Suprapubic skin (tissue), 4 donors: ENCODE measurements at places on chromosomes 5 and 9. TPM values are rescaled to one million over a fixed set of nuclear protein-coding genes. Genes with fewer than 3 reads are reported as not detected.

The FAM78A gene
- total RNA-seq = 1.4 TPM

DNA sequence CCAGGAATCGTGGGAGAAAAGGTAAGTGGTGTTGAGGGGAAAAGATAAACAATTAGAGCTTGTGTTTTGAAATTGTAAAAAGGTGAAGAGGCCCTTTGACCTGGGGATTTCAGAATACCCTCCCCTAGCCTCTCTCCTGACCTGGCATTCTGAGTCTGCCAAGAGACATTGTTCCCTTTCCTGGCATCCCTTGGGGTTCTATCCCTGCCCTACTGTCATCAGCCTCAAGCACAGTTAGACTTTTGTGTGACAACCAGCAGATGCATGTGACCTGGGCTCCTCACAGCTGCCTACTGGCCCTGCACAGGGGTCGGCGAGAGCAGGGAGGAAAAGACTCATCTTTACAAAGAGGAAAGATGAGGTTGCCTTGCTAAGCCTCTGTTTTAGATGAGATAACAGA is 72.2 kb upstream of the ORM1 start:
- H3K36me3 ChIP-seq = peaks cover 2% of the 10 kb centered on the region
- H3K27me3 ChIP-seq = no peaks in the 10 kb centered on the region
- no peak overlapping the region for H3K27ac ChIP-seq
- H3K4me1 ChIP-seq = peaks cover 20% of the 10 kb centered on the region
- H3K4me3 ChIP-seq = no peak overlapping the region

- H3K36me3 ChIP-seq = no peaks in the 10 kb centered on the region
- H3K4me1 ChIP-seq = peaks cover 4% of the 10 kb centered on the region
- H3K4me3 ChIP-seq = no peak overlapping the region
- H3K27ac ChIP-seq = peak overlapping the region; percentile 69
- no peaks in the 10 kb centered on the region for H3K27me3 ChIP-seq
- no peak for DNase-seq
These were observed 79.8 kb downstream of the MROH2B start for GRCh38 chr5:40991168-40991980.

DNA sequence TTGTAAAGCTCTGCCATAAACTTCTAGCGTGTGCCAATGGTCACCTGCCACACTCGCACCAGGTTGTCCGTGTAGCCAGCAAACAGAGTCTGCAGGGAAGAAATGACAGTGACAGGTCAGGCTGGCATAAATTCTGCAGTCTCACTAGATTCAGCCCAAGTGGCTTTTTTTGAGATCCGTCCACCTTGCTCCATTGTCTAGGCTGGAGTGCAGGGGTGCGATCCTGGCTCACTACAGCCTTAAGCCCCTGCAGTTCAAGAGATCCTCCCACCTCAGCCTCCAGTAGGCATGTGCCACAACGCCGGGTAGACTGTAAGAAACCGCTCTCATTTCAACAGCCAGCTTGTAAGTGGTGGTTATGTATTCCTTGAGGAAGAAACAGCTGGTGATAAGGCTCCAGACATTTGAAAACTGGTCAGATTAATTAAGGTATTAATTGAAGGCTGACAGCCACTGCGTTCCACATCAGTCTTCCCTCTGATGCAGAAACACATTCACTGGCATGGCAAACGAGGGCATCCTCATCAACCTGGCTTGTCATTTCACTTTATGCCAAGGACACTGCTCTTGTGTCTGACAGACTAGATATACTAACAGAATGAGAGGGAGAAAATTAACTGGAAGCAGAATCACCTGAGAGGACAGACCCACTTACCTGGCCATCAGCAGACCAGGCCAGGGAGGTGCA is 6.6 kb downstream of the RACK1 start:
- no peak overlapping the region for H3K4me3 ChIP-seq
- no peaks in the 10 kb centered on the region for H3K27me3 ChIP-seq
- H3K36me3 ChIP-seq = peaks cover 100% of the 10 kb centered on the region
- H3K27ac ChIP-seq = no peak overlapping the region

DNA sequence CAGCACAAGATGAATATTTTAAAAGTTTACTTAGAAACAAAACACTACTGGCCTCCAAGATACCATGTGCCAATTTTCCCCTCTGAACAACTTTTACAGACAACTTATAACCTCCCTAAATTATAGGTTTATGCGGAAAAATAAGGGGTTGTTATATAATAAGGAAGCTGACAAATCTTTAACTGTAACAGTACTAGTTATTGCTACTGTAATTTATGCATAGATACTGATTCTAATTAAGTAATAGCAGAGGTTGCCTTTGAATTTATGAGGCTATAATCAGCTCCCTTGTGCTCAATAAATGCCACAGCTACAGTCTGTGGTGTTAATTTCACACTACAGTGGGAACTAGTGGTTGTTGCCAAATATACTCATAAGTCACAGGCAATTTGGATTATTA is 291.3 kb upstream of the PCSK5 start:
- H3K36me3 ChIP-seq = no peaks in the 10 kb centered on the region
- H3K4me3 ChIP-seq = no peak overlapping the region
- H3K27ac ChIP-seq = no peak overlapping the region
- DNase-seq = no peak
- H3K4me1 ChIP-seq = no peaks in the 10 kb centered on the region
